PC-9 (cell line): ENCODE measurements at places on chromosomes 2 and 18. TPM values are rescaled to one million over a fixed set of nuclear protein-coding genes. Genes with fewer than 3 reads are reported as not detected.

- H3K27me3 ChIP-seq = no peaks in the 10 kb centered on the region; the same call in 1 of the 2 replicates
- peaks cover 51% of the 10 kb centered on the region for H3K4me1 ChIP-seq
- no peak overlapping the region for H3K4me3 ChIP-seq
- H3K27ac ChIP-seq = no peak overlapping the region
- DNase-seq = no peak
- H3K36me3 ChIP-seq = no peaks in the 10 kb centered on the region
Measured at GRCh38 chr2:218832520-218832919, 917 bp upstream of the PRKAG3 start.

DNA sequence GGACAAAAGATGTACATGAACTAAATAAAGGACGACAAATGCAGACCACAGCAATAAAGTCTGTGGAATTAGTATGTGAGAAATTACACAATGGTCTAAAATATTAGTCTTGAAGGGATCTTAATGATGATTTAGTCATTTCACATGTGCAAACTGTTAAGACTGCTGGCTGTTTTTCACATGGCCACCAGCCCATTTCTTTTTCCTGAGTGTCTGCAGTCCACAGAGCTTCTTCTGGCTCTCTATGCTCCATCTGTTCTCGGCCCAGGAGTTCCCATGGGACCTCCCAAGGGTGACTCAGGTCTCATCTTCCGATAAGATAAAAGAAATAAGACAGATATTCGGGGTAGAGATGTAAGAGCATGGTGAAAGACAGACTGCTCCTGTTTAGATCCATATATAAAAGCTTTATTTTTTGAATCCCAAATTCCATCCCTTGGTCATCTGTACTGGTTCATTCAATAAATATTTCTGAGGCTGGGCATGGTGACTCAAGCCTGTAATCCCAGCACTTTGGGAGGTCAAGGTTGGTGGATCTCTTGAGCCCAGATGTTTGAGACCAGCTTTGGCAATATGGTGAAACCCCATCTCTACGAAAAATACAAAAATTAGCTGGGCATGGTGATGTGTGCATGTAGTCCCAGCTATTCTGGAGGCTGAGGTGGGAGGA is 20.1 kb downstream of the IL1RL1 start:
- no peak overlapping the region for H3K4me3 ChIP-seq
- DNase-seq = no peak
- H3K27ac ChIP-seq = no peak overlapping the region
- H3K27me3 ChIP-seq = no peaks in the 10 kb centered on the region
- peaks cover 17% of the 10 kb centered on the region for H3K4me1 ChIP-seq

TGFA gene
- 27.7 and 36.4 TPM in 2 replicates for total RNA-seq

DIPK1C gene
- not detected in 2 replicates for total RNA-seq

GRCh38 chr18:9069601-9070000 is 32.9 kb upstream of the NDUFV2 start:
- no peak for DNase-seq
- H3K27ac ChIP-seq = no peak overlapping the region
- H3K4me3 ChIP-seq = no peak overlapping the region
- H3K27me3 ChIP-seq = no peaks in the 10 kb centered on the region
- no peaks in the 10 kb centered on the region for H3K36me3 ChIP-seq
- peaks cover 31% of the 10 kb centered on the region for H3K4me1 ChIP-seq

KIF1A gene
- not detected in 2 replicates for total RNA-seq

GRCh38 chr2:196079052-196079451 is 10.4 kb upstream of the DNAH7 start:
- H3K36me3 ChIP-seq = no peaks in the 10 kb centered on the region
- no peak overlapping the region for H3K27ac ChIP-seq
- DNase-seq = no peak
- H3K27me3 ChIP-seq = no peaks in the 10 kb centered on the region

DNA sequence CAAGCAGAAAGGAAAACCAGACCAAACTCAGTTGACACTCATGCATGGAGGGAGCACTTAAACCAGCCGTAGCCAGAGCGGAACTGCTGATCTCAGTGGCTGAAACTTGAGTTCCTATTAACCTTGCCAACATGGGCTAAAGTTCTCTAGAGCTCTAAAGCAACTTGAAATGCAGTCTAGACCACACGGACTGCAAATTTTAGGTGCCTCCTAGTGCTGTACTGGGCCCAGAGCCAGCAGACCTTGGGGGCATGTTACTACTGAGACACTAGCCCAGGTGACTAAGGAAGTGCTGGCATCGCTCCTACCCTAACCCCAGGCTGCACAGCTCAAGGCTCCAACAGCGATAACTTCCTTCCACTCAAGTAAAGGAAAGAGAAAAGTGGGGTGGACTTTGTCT is 236.5 kb downstream of the AKAIN1 start:
- H3K4me1 ChIP-seq = no peaks in the 10 kb centered on the region
- no peak for DNase-seq
- no peak overlapping the region for H3K4me3 ChIP-seq
- no peaks in the 10 kb centered on the region for H3K36me3 ChIP-seq

DNA sequence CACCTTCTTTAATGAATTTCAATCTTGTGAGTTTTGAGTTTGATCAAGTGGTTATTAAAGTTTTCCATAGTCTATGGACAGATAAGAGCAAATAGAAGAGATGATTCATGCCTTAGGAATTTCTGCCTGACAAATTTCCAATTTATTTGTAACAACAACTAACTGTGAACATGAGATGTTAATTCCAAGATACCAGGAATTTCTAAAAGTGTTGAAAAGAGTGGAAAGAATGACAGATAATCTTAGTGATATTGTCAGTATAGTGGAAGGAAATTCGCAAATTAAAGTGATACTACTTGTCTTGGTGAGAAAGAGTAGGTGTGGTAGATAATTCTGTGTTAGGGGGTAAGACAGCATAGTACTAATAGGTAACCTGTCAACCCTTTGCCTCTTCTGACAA is 82.4 kb downstream of the AGPS start:
- H3K27ac ChIP-seq = no peak overlapping the region
- H3K4me1 ChIP-seq = 0 out of 2 replicates have a peak, but pooled peaks cover 5% of the 10 kb centered on the region
- peaks cover 27% of the 10 kb centered on the region for H3K36me3 ChIP-seq
- no peak overlapping the region for H3K4me3 ChIP-seq

DNA sequence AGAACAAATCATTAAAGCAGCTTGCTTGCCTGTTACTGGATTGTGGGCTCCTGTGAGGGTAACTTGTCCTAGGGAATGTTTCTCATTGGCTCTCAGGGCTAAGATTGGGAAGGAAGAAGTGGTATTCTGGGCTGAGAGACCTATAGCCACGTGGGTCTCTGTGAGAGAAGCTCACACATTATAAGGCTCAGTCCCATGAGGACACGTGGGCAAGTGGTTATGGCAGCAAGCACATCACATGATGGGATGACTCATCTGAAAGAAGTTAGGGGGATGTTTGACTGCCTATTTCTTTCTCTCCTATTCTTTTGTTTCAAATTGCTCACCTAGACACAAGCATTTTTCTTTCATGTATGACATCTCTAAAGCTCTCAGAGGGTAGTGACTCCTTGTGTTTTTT is 418.0 kb upstream of the ST6GAL2 start:
- no peak for DNase-seq

DNA sequence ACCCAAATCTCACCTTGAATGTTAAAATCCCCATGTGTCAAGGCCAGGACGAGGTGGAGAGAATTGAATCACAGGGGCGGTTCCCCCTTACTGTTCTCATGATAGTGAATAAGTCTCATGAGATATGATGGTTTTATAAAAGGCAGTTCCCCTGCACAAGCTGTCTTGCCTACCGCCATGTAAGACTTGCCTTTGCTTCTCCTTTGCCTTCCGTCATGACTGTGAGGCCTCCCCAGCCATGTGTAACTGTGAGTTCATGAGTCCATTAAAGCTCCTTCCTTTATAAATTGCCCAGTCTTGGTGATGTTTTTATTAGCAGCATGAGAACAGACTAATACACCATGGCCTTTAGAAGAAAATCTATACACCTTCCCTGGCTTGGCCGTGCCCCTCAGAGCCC is 7.4 kb upstream of the MBP start:
- no peaks in the 10 kb centered on the region for H3K4me1 ChIP-seq
- H3K36me3 ChIP-seq = no peaks in the 10 kb centered on the region
- no peak overlapping the region for H3K4me3 ChIP-seq
- H3K27ac ChIP-seq = no peak overlapping the region
- peaks cover 2% of the 10 kb centered on the region; the same call in 1 of the 2 replicates for H3K27me3 ChIP-seq
- DNase-seq = no peak

ORC4 gene
- total RNA-seq = 28.4 and 44.2 TPM in 2 replicates

PROKR1 gene
- not detected in 2 replicates for total RNA-seq

TMEM163 gene
- total RNA-seq = 1.4 and 2.4 TPM in 2 replicates

- H3K36me3 ChIP-seq = no peaks in the 10 kb centered on the region
- no peaks in the 10 kb centered on the region for H3K4me1 ChIP-seq
- no peak overlapping the region for H3K4me3 ChIP-seq
- no peak overlapping the region for H3K27ac ChIP-seq
Measured at GRCh38 chr2:193808877-193809276, 1614.1 kb upstream of the TMEFF2 start.

DNA sequence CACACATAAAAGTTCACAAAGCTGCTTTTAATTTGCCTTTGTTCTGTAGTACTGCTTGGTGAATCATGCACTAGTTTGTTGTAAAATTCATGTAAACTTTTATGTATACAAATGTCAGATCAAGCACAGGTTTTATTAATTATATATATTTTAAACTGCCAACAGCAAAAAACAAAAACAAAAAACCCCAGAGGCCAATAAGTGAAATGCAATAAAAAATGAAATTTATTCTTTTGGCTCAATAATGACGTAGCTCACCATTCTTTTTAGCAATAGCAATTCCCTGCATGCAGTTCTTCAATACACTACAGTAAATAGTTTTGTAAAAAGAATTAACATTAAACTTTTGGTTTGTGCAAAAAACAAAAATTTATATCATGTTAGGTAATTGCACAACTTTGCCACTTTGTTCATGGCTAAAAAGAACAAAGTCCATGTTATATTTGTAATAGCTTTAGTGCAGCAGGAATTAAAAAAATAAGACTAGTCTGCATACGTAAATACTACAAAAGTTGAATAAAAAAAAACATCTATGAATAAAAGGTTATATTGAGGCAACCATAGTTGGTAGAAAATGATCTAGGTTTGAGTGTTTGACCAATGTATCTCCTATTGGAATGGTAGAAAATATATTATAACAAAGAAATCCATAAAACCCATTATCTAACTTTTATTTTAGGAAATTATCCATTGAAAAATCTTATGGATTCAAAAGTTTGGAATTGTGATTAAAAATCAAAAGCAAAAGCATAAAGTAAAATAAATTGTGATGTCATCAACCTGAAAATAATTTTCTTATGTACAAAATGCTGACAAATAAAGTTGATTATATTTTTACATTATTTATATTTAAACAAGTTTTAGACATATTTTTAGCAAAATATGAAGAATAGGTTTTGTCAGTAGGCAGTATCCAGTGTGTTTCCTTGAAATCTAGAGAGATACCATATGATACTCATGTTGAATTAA is 115.6 kb downstream of the SCN3A start:
- no peak overlapping the region for H3K4me3 ChIP-seq
- H3K36me3 ChIP-seq = no peaks in the 10 kb centered on the region
- H3K4me1 ChIP-seq = no peaks in the 10 kb centered on the region
- H3K27me3 ChIP-seq = no peaks in the 10 kb centered on the region
- H3K27ac ChIP-seq = no peak overlapping the region

FAP gene
- not detected in 2 replicates for total RNA-seq

- H3K36me3 ChIP-seq = no peaks in the 10 kb centered on the region
- no peak for DNase-seq
- H3K27me3 ChIP-seq = no peaks in the 10 kb centered on the region
- H3K4me3 ChIP-seq = peak overlapping the region; percentile 62
- H3K4me1 ChIP-seq = peaks cover 30% of the 10 kb centered on the region
Measured at GRCh38 chr2:183123117-183123958, 905 bp upstream of the NUP35 start.

REG3A gene
- total RNA-seq = not detected in 2 replicates

HOXD9 gene
- total RNA-seq = not detected in 2 replicates

DNA sequence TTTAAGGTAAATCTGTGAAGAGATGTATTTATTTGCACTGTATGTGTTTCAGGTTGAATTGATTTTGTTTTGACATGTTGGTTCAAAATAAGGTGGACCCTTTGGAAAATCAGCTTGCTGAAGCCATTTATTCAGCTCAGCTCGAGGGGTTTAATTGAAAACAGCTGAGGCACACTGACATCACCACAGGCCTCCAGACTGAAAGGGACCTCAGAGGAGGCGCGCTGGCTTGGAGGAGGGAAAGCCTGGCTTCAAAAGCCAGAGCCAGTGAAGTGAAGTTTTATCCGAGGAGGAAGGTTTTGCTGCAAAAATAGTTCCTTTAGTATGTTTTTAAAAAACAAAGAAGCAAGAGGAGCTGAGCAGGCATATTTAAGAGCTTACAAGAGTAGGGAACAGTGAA is 26.9 kb upstream of the DNMT3A start:
- no peaks in the 10 kb centered on the region for H3K4me1 ChIP-seq
- H3K36me3 ChIP-seq = no peaks in the 10 kb centered on the region
- H3K27me3 ChIP-seq = no peaks in the 10 kb centered on the region
- no peak for DNase-seq

- no peak overlapping the region for H3K27ac ChIP-seq
- no peaks in the 10 kb centered on the region for H3K36me3 ChIP-seq
- H3K27me3 ChIP-seq = peaks cover 91% of the 10 kb centered on the region
- no peaks in the 10 kb centered on the region for H3K4me1 ChIP-seq
- no peak overlapping the region for H3K4me3 ChIP-seq
Measured at GRCh38 chr2:99653433-99653832, 163.6 kb upstream of the REV1 start.

GRCh38 chr2:235526166-235526565 is 32.3 kb downstream of the AGAP1 start:
- no peaks in the 10 kb centered on the region for H3K36me3 ChIP-seq
- H3K27me3 ChIP-seq = no peaks in the 10 kb centered on the region
- H3K4me1 ChIP-seq = no peaks in the 10 kb centered on the region
- no peak for DNase-seq
- H3K27ac ChIP-seq = no peak overlapping the region
- H3K4me3 ChIP-seq = no peak overlapping the region

DNA sequence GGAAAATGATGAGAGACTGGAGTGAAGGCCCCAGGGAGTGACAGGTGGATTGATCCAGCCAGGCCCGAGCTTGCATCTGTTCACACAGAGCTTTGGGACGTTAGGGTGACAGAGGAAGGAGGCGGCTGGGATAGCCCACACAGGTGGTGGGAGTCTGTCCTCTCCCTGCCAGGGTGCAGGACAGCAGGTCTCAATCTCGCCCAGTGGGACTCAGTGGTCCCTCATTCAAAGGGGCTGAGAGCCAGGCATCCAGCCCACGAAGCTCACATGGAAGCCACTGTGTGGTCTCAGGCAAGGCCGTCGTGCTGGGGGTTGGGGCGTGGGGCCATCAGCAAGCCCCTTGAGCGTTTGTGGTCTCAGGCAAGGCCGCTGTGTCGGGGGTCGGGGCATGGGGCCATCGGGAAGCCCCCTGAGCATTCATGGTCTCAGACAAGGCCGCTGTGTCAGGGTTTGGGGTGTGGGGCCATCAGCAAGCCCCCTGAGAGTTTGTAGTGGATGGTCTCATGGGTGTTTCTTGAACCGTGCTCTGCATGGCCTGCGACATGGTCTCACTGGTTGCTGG is 8.3 kb downstream of the KCNG2 start:
- H3K4me3 ChIP-seq = no peak overlapping the region
- H3K27ac ChIP-seq = no peak overlapping the region
- no peaks in the 10 kb centered on the region for H3K4me1 ChIP-seq
- no peak for DNase-seq
